Left lung (tissue), 14 donors: ENCODE measurements at places on chromosomes 1 and 21. TPM values are rescaled to one million over a fixed set of nuclear protein-coding genes. Genes with fewer than 3 reads are reported as not detected.

DNA sequence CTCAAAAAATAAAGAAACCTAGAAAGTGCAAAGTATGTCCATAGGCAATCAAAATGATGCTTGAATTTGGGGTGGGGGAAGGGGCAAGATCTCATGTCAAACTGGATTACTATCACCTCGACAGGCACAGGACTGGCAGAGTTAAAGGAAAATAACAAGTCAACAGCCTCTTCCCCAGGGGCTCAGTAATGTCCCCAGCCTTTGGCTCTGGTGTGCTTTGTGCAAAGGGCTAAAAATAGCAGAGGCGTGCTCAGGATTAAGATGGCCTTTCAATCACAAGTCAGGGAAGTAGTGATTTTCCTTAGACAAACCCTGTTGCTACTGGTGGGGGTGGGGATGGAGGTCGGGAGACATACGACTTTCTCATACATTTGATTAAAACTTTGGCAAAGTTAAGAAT, 63.5 kb upstream of the OLIG2 start:
- no peak overlapping the region for H3K4me3 ChIP-seq
- no peak overlapping the region for H3K27ac ChIP-seq
- H3K27me3 ChIP-seq = peaks cover 61% of the 10 kb centered on the region
- no peaks in the 10 kb centered on the region for H3K4me1 ChIP-seq

GRCh38 chr1:187078321-187078720, 249.6 kb downstream of the PLA2G4A start:
- H3K36me3 ChIP-seq = no peaks in the 10 kb centered on the region
- no peak overlapping the region for H3K4me3 ChIP-seq
- no peak for DNase-seq
- H3K4me1 ChIP-seq = no peaks in the 10 kb centered on the region

DNA sequence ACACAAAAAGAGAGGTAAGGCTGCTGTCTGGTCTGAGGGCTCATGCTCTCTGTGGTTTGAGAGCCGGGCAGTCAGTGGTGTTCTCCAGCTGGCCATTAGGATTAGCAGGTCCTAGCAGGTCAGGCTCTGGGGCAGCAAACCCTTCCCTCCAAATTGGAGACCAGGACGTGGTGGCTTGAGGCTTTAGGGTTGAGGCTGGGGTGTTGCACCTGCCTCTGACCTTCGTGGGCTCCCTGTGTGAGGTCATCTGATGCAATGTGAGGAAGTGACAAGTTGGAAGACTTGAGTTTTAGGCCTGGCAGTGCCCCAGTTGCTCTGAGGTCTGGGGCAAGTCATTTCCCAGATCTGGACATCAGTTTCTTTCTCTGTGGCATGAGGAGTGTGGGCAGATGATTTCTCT, 24.4 kb downstream of the SZRD1 start:
- no peaks in the 10 kb centered on the region for H3K27me3 ChIP-seq
- DNase-seq = no peak
- peak overlapping the region; percentile 30 for H3K27ac ChIP-seq
- no peaks in the 10 kb centered on the region for H3K36me3 ChIP-seq
- H3K4me3 ChIP-seq = no peak overlapping the region

DNA sequence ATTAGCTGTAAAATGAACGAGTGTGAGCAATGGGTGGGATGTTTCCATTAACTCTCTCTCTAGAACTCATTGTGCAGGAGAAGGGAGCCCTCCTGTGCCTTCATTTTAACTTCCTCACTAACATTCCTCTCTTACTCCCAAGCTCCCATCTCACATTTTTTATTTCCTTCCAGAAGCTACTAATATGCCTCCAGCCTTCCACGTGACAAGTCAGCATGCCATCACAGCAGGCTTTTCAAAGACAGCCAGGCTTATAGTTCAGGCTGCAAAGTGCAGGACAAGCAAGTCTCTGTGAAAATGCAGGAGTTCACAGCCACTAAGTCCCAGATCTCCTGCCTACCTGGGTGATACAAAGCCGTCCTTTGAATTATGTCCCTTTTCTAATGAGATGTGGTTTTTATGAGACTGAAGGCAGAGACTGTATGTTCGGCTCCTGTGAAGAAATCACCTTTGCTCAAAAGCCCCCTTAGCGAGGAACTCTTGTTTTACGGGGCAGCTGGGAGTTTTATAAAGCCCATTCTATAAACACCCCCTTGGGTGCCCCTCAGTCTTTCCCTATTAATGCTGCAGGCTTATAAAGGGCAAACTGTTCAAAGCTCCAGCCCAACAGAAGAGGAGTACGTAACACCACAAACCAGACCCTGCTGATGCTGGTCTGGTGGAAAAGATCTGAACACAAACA, 14.8 kb upstream of the ANGPTL7 start:
- no peaks in the 10 kb centered on the region for H3K27me3 ChIP-seq
- peaks cover 20% of the 10 kb centered on the region for H3K36me3 ChIP-seq
- no peak overlapping the region for H3K27ac ChIP-seq
- H3K4me1 ChIP-seq = peaks cover 3% of the 10 kb centered on the region
- DNase-seq = no peak
- H3K4me3 ChIP-seq = no peak overlapping the region

GRCh38 chr1:197961449-197961848, 44.3 kb downstream of the LHX9 start:
- no peak overlapping the region for H3K27ac ChIP-seq
- DNase-seq = no peak
- H3K4me1 ChIP-seq = no peaks in the 10 kb centered on the region

DNA sequence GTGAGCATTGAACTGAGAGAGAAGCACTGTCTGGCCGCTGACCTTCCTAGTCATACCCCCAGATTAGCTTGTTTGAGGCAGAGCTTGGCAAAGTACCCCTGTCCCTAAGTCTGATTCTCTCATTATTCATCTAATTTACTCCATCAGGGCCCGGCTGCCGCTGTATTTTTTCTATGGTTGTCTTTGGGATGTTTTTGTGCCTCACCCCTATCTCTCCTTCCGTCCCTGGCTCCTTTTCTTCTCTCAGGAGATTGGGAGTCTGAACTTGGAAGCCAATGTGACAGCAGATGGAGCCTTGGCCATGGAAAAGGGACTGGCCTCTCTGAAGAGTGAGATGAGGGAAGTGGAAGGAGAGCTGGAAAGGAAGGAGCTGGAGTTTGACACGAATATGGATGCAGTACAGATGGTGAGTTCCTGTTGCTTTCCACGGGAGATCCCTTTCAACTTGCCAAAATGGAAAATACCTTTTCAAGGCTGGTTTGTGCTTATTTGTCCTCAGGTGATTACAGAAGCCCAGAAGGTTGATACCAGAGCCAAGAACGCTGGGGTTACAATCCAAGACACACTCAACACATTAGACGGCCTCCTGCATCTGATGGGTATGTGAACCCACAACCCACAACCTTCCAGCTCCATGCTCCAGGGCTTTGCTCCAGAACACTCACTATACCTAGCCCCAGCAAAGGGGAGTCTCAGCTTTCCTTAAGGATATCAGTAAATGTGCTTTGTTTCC, 53.9 kb downstream of the LAMC2 start:
- no peaks in the 10 kb centered on the region for H3K36me3 ChIP-seq
- no peaks in the 10 kb centered on the region for H3K27me3 ChIP-seq
- no peak overlapping the region for H3K27ac ChIP-seq
- H3K4me3 ChIP-seq = no peak overlapping the region
- DNase-seq = no peak

DNA sequence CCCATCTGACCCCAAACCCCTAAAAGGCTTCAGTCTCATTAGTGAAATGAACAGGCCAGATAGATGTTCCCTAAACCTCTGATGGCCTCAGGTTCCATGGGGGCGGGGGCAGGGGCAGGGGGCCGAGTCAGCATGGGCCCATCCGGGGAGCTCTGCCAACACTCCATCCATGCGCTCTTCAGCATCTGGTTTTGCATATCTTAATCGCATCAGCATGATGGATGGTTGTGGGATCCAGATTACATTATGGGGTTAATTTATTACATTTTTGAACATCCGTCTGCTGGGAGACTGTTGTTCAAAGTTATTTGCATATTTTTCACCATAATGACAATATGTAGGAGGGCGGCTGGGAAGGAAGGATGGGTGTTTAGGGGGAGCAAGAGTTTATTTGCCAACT, 3.1 kb upstream of the MAD2L2 start:
- no peak overlapping the region for H3K4me3 ChIP-seq
- DNase-seq = no peak
- no peaks in the 10 kb centered on the region for H3K36me3 ChIP-seq
- H3K27me3 ChIP-seq = no peaks in the 10 kb centered on the region
- no peak overlapping the region for H3K27ac ChIP-seq
- H3K4me1 ChIP-seq = peaks cover 6% of the 10 kb centered on the region

DNA sequence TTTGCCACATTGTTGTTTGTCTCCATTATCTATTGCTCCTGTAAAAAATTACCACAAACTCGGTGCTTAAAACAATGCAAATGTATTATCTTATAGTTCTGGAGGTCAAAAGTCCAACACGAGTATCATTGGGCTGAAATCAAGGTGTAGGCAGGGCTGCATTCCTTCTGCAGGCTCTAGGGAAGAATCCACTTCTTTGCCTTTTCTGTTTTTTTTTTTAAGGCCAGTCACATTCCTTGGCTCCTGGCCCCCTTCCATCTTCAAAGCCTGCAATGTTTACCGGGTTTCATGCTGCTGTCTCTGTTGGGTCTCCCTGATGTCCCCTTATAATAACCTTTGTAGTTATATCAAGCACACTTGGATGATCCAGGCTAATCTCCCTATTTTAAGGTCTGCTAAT, 212.7 kb downstream of the PTBP2 start:
- no peak overlapping the region for H3K27ac ChIP-seq
- no peaks in the 10 kb centered on the region for H3K4me1 ChIP-seq
- no peak for DNase-seq
- H3K4me3 ChIP-seq = no peak overlapping the region
- H3K36me3 ChIP-seq = no peaks in the 10 kb centered on the region

- H3K27ac ChIP-seq = no peak overlapping the region
- no peak overlapping the region for H3K4me3 ChIP-seq
- H3K4me1 ChIP-seq = no peaks in the 10 kb centered on the region
- peaks cover 8% of the 10 kb centered on the region for H3K27me3 ChIP-seq
- no peaks in the 10 kb centered on the region for H3K36me3 ChIP-seq
- no peak for DNase-seq
Observed at GRCh38 chr21:41663805-41664788, 102.8 kb downstream of the RIPK4 start.

GRCh38 chr1:164382384-164382783, 176.6 kb upstream of the PBX1 start:
- no peak overlapping the region for H3K27ac ChIP-seq
- H3K4me3 ChIP-seq = no peak overlapping the region
- H3K27me3 ChIP-seq = no peaks in the 10 kb centered on the region
- DNase-seq = no peak
- no peaks in the 10 kb centered on the region for H3K4me1 ChIP-seq

- no peaks in the 10 kb centered on the region for H3K27me3 ChIP-seq
- H3K4me1 ChIP-seq = no peaks in the 10 kb centered on the region
- H3K4me3 ChIP-seq = no peak overlapping the region
- H3K36me3 ChIP-seq = no peaks in the 10 kb centered on the region
- H3K27ac ChIP-seq = no peak overlapping the region
- no peak for DNase-seq
Observed at GRCh38 chr21:44742418-44743153, 31.2 kb upstream of the TSPEAR start.

DNA sequence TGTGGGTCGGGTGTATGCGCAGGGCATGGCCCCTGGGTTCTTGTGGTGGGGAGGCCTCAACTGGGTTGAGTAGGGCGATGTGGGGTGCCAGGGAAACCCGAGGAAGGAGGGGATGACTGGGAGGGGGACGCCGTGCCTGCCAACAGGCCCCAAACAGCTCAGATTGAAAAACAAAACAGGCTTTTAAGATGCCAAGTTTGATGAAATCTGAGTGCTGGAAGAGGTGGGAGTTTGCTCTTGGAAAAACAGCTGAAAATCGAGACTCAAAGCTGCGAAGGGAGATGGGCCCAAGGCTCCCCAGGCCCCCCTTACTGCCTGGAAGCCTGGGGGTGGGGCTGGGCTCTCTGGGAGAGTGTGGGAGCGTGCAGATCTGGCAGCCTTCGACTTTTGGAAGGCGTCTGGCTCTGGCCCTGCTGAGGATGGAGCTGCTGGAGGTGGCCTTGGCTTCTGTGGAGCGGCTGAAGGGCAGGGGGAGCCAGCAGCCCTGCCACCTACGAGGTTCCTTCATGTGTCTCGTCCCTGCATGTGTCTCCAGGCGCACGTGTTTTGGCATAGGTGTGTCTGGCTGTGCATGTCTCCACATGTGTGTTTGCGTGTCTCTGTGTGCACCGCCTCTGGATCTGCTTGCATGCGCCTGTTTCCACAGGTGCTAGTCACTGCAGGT, 33.3 kb downstream of the PTPRF start:
- H3K4me3 ChIP-seq = no peak overlapping the region
- peaks cover 17% of the 10 kb centered on the region for H3K4me1 ChIP-seq
- no peaks in the 10 kb centered on the region for H3K36me3 ChIP-seq
- DNase-seq = no peak
- H3K27me3 ChIP-seq = no peaks in the 10 kb centered on the region

GRCh38 chr1:204940591-204940990, 69.9 kb downstream of the NFASC start:
- H3K36me3 ChIP-seq = no peaks in the 10 kb centered on the region
- no peak overlapping the region for H3K4me3 ChIP-seq
- no peaks in the 10 kb centered on the region for H3K4me1 ChIP-seq
- H3K27me3 ChIP-seq = no peaks in the 10 kb centered on the region
- H3K27ac ChIP-seq = no peak overlapping the region
- no peak for DNase-seq

GRCh38 chr1:153232553-153232952, 15.2 kb downstream of the PRR9 start:
- no peaks in the 10 kb centered on the region for H3K36me3 ChIP-seq
- DNase-seq = no peak
- H3K4me3 ChIP-seq = no peak overlapping the region
- peak overlapping the region; percentile 66 for H3K27ac ChIP-seq
- peaks cover 11% of the 10 kb centered on the region for H3K27me3 ChIP-seq

- no peaks in the 10 kb centered on the region for H3K27me3 ChIP-seq
- DNase-seq = no peak
- no peak overlapping the region for H3K4me3 ChIP-seq
- peak overlapping the region; percentile 59 for H3K27ac ChIP-seq
- no peaks in the 10 kb centered on the region for H3K4me1 ChIP-seq
Observed at GRCh38 chr1:198449261-198449660, 91.2 kb downstream of the ATP6V1G3 start.

DNA sequence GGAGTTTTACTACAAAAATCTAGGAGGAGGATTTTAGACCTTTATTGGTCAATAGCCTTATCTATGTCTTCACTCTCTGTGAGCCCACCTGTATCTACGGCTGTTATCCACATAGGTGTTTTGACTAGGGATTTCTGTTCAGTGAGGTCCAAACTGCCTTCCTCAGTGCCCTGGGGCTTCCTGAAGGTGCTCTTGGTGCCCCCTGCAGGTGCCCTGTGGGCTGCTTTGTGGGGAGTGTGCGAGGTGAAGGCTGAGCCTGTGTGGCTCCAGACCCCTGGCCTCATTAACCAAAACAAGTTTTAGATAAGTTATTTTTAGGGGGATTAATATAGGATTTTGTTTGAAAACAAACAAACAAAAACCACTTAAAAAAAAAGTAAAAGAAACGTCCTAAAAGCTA, 122.5 kb downstream of the KIF26B start:
- DNase-seq = no peak
- no peaks in the 10 kb centered on the region for H3K36me3 ChIP-seq
- H3K27ac ChIP-seq = no peak overlapping the region
- no peaks in the 10 kb centered on the region for H3K4me1 ChIP-seq
- no peaks in the 10 kb centered on the region for H3K27me3 ChIP-seq

The NUP210L gene
- 0.26 TPM for total RNA-seq

The KMO gene
- 5.9 TPM for total RNA-seq

The LENEP gene
- total RNA-seq = not detected

The OR2T35 gene
- not detected for total RNA-seq

The HES3 gene
- total RNA-seq = not detected

The DNM3 gene
- total RNA-seq = 7.7 TPM
